Astrocyte of the hippocampus (primary cell): ENCODE measurements at places on chromosomes 5 and 9.
A peak's percentile ranks its signal among the peaks of the same experiment; 100 is the strongest.

GRCh38 chr9:26744191-26744965 is 148.2 kb downstream of the CAAP1 start:
- DNase-seq, result peak; percentile 36

DNA sequence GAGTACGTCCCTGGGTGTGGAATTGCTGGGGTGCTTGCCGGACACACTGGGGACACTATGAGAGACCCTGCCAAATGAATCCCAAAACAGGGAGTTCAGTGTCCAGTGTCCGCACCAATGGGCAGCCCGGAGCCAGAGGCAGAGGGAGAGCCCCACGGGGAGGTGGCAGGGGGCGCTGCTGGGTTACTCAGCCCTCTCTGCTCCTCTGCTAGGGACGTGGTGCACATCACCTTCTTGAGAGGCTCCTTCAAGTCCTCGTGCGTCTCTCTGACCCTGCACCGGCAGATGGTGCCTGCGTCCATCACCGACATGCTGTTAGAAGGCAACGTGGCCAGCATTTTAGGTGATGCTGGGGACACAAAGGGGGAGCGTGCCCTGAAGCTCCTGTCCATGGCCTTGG is 20.8 kb downstream of the STKLD1 start:
- DNase-seq, result peak; percentile 21

GRCh38 chr9:132082188-132082587 is 2.5 kb upstream of the MED27 start:
- DNase-seq, result no peak

DNA sequence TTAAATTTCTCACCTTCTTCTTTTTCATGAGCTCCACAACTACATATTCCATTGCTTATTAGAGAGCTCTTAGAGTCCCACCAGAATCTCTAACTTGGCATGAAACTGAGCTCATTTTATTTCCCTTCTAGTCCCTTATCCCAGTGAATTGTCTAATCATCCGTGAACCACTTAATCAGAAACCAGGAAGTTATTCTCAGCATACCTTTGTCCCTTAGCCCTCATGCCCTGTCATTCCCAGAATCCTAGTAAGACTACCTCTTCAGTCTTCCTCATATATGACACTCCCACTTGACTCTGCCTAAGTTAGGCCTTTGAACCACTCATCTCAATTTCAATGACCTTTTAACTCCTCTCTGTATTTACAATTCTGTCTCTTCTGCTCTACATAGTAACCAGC is 93.0 kb upstream of the PAPPA start:
- DNase-seq, result no peak

DNA sequence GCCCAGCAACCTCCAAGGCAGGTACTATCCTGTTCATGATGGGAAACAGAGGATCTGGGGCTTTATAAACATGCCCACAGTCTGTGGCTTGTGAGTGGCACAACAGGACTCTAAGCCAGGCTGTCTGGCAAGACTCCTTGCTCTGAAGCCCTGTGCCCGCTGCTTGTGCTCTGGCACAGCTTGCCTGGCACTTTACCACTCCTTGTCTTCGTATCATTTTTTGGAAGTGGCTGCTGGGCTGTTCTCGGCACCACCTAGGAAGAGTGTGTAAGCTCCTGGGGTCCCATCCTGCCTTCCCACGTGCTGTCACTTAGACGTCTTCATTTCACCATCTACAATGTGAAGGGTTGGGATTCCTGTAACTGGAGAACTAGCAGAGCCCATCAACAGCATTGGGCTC is 59.3 kb upstream of the GLRX start:
- no peak for DNase-seq

DNA sequence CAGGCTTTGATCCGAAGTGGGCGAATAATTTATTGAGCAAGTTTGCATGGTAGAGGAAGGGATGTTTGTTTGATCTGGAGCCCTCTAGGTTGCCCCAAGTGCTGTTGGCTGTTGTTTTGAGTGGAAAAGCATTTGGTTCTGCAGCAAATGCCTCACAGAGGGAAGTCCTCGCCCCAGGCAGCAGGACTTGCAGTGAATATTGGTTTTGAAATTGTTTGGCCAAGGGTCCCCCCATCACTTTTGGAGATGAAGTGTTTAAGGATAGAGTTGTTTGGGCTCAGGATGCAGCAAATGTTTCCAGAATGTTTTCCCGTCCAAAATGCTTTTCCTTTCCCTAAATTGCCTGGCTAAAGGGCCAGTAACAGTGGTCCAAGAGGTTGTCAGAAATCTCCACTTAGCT is 3.1 kb downstream of the JADE2 start:
- DNase-seq, result no peak

DNA sequence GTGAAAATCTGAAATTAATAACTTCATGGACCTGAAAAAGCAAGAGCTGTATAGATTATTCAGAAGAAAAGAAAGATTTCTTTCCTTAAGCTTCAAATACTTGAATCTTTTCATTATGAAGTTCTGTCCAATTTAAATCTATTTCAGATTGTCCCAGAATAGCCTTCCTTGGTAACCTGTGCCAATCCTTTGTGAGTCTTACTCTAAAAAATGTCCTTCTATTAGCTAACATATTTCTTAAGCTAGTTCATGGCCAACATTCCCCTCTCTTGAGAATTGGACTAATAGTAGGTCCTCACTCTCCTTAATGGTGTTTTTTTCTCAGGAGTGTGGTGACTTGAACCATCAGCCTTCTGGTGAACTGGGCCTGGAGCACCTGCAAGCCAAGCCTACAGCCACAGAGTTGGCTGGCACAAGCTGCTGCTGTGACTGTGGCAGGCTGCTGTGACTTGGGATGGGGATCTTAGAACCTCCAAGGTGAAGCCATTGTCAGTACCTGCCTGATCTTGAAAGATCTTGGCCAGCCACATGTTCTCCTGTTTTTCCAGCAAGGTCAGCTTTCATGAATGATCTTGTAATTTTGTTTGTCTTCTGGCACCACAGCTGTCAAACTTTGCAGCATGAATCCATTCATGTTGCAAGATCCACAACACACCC is 262.6 kb upstream of the MAP3K1 start:
- peak; percentile 25 for DNase-seq
